ENCODE measurements at places on chromosomes 1 and 21. TPM values are rescaled to one million over a fixed set of nuclear protein-coding genes. Genes with fewer than 3 reads are reported as not detected.
A peak's percentile ranks its signal among the peaks of the same experiment; 100 is the strongest.

Gene SPRR1B
- 0.66 TPM for total RNA-seq

Gene GFI1
- total RNA-seq, result 8.1 TPM

Gene NUP210L
- 0.10 TPM for total RNA-seq

Gene VANGL1
- 23.5 TPM for total RNA-seq

Gene ZNF697
- 5.9 TPM for total RNA-seq

Gene OR2L3
- not detected for total RNA-seq

Gene KCNJ9
- total RNA-seq, result 0.05 TPM

Gene KRTAP12-2
- not detected for total RNA-seq

Gene CSRP1
- 51.7 TPM for total RNA-seq

Gene ARMH1
- 3.2 TPM for total RNA-seq

Gene SLC19A2
- total RNA-seq, result 10.1 TPM

Gene OR2M4
- total RNA-seq, result not detected

- no peak overlapping the region for H3K27ac ChIP-seq
- no peaks in the 10 kb centered on the region for H3K36me3 ChIP-seq
- peaks cover 20% of the 10 kb centered on the region for H3K4me1 ChIP-seq
- H3K4me3 ChIP-seq, result no peak overlapping the region
These were observed 39.9 kb downstream of the PEX14 start for GRCh38 chr1:10514490-10515235.

DNA sequence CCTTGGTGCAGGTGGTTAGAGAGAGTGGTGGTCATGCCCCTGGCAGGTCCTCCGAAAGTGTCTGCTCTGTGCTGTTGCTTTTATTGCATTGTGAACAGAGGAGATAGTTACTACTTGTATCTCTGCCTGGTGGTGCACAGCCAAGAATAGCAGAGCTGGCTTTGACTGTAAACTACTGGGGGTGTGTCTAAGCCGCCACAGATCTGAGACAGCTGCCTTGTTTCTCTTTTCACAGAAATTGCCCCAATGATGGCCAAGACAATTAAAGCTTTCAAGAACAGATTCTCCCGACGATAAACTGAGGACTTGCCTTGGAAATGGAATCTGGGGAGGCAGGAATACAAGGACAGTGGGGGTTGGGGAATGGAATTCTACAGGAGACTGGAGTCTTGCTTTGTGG is 16.0 kb downstream of the ELOA start:
- H3K4me1 ChIP-seq, result no peaks in the 10 kb centered on the region
- H3K27me3 ChIP-seq, result no peaks in the 10 kb centered on the region
- H3K36me3 ChIP-seq, result peaks cover 69% of the 10 kb centered on the region
- no peak overlapping the region for H3K27ac ChIP-seq

DNA sequence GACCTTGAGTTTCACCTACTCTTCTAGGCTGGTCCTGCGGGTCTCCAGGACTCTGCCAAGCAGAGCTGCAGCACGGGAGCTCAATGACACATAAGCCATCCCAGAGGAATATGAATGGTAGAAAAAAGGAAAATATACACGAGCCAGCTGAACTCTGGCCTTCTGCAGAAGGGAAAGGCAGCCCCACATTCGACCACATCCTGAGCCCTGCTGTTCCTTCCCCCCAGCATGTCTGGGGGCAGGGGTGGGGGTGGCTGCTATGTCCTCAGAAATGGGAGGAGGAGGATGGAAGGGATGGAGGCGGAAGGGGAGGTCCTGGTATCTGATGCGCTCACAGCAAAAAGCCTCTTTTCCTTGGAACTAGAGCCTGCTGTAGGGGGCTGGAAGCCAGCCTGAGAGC is 12.1 kb upstream of the KDF1 start:
- peaks cover 38% of the 10 kb centered on the region for H3K4me1 ChIP-seq
- no peak for DNase-seq
- H3K27ac ChIP-seq, result no peak overlapping the region
- H3K27me3 ChIP-seq, result no peaks in the 10 kb centered on the region

DNA sequence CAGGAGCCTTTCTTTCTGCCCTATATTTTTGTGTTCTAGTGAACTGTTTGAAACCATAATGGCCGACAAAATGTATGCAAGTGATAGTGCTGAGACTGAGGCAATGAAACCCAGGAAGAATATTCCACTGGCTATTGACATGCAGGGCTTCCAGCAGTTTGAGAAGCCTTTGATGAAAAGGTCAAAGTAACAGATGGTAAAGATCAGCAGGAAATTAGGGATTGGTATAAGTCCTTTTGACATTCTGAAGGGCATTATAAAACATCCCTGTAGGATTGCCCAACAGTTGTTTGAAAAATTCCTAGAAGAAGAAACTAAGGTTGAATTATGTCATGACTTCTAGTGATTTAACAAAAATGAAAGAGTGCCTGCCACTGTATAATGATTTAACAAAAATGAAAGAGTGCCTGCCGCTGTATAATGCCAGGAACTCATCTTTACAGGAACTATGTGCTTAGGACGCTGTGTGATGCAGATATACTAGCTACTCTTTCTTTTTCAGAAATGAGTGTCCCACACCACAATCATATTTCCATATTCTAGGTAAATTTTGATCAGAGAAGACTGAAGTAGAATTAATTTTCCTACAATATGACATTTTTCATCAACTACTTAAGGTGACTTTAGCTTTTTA is 283.9 kb upstream of the ST6GALNAC5 start:
- H3K36me3 ChIP-seq, result no peaks in the 10 kb centered on the region
- no peaks in the 10 kb centered on the region for H3K4me1 ChIP-seq
- no peaks in the 10 kb centered on the region for H3K27me3 ChIP-seq
- H3K27ac ChIP-seq, result no peak overlapping the region
- no peak overlapping the region for H3K4me3 ChIP-seq

- DNase-seq, result no peak
- 0 out of 2 replicates have a peak, but pooled peaks cover 4% of the 10 kb centered on the region for H3K27me3 ChIP-seq
- H3K4me1 ChIP-seq, result no peaks in the 10 kb centered on the region
- H3K4me3 ChIP-seq, result no peak overlapping the region
- no peak overlapping the region for H3K27ac ChIP-seq
These were observed 22.4 kb downstream of the PROX1 start for GRCh38 chr1:214010197-214010573.

- no peaks in the 10 kb centered on the region for H3K36me3 ChIP-seq
- peaks cover 18% of the 10 kb centered on the region for H3K4me1 ChIP-seq
- DNase-seq, result peak; percentile 26
These were observed 84.6 kb downstream of the SYT2 start for GRCh38 chr1:202625416-202626360.

DNA sequence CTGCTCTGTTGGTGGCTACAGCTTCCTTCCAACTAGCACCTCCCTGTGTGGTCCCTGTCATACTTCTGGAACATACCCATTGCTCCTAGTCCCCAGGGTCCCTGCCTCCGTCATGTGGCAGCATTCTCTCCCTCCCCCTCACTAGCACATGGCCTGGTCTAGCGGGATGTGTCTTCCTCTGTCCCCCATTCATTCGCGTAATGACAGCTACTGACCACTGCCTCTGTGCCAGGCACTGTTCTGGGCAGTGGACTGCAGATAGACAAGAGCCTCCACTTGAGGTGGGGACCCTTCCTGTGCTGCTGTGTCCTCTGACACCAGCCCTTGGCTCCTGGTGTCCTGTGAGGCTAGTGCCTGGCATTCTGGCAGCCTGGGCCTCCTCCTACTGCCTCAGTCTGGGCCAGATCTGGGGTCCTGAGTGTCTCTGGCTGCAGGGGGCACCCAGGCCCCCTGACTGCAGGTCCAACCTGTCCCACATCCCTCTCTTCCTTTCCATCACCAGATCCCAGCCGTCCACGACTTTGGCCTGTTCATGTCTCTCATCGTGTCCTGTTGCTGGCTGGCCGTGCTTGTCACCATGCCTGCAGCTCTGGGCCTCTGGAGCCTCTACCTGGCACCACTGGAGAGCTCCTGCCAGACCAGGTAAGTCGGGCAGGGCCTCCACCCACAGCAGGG is 38.1 kb downstream of the DISP3 start:
- no peak overlapping the region for H3K27ac ChIP-seq
- H3K36me3 ChIP-seq, result no peaks in the 10 kb centered on the region
- H3K4me3 ChIP-seq, result no peak overlapping the region
- no peak for DNase-seq

DNA sequence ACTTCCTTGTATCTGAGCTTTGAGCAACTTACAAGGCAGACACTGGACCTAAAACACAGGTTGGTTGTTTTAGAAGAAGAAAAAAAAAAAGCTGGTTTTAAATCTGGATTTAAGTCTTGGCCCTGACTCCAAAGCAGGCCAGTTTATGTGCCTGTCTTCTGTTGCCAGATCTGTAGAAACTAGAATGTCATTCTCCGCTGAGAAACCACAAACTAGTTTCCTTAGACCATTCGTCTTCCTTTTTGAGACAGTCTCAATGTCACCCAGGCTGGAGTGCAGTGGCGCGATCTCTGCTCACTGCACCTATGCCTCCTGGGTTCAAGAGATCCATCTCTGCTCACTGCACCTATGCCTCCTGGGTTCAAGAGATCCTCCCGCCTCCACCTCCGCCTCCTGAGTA is 33.9 kb downstream of the APP start:
- H3K27me3 ChIP-seq, result no peaks in the 10 kb centered on the region
- H3K4me3 ChIP-seq, result no peak overlapping the region
- no peak for DNase-seq
- no peak overlapping the region for H3K27ac ChIP-seq
- H3K4me1 ChIP-seq, result peaks cover 32% of the 10 kb centered on the region
- no peaks in the 10 kb centered on the region for H3K36me3 ChIP-seq

DNA sequence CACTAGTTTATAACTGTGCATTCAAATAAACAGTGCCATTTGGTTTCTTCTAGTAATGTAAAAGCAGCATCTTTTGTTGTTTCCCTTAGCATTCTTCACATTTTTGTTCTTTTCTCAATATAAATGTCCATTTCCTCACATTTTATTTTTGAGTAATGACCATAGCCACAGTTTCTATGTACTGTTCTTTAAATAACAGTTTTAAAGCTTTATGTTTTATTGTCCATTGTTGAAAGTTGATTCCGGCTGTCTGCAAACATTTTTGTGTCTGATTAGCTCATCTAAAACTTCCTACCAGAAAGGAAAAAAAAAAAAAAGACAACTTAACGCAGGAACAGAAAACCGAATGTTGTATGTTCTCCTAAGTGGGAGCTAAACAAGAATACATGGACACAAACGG is 139.7 kb downstream of the MAGI3 start:
- DNase-seq, result no peak
- no peak overlapping the region for H3K4me3 ChIP-seq
- H3K4me1 ChIP-seq, result peaks cover 12% of the 10 kb centered on the region
- no peaks in the 10 kb centered on the region for H3K27me3 ChIP-seq

GRCh38 chr1:15960808-15961207 is 15.1 kb downstream of the ZBTB17 start:
- no peak overlapping the region for H3K27ac ChIP-seq
- H3K27me3 ChIP-seq, result no peaks in the 10 kb centered on the region
- H3K36me3 ChIP-seq, result no peaks in the 10 kb centered on the region
- H3K4me3 ChIP-seq, result no peak overlapping the region
- DNase-seq, result no peak

GRCh38 chr21:16573578-16573977 is 843.8 kb downstream of the USP25 start:
- no peaks in the 10 kb centered on the region for H3K36me3 ChIP-seq
- no peaks in the 10 kb centered on the region for H3K27me3 ChIP-seq
- no peak overlapping the region for H3K4me3 ChIP-seq
- H3K4me1 ChIP-seq, result no peaks in the 10 kb centered on the region

GRCh38 chr1:169933984-169934725 is 40.5 kb upstream of the SCYL3 start:
- no peak for DNase-seq
- H3K4me1 ChIP-seq, result peaks cover 6% of the 10 kb centered on the region
- no peak overlapping the region for H3K27ac ChIP-seq
- H3K27me3 ChIP-seq, result no peaks in the 10 kb centered on the region

DNA sequence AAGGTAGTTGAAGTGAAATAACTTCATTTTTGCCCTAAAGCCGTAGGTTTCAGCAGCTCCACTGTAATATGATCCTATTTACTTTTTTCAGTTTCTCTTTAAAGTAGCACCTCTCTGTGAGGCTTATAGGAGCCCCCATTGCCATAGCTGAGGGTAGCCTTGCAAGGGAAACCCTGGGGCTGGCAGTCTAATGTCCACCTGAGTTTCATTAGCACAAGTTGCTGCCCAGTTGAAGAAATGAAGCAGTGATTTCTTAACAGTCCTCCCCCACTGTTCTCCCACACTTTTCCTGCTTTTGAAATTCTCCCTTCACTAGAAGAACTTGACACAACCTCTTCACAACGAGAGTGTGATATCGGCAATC is 1.5 kb downstream of the HMCN1 start:
- peaks cover 21% of the 10 kb centered on the region for H3K4me1 ChIP-seq
- no peak overlapping the region for H3K27ac ChIP-seq
- DNase-seq, result no peak
- H3K27me3 ChIP-seq, result no peaks in the 10 kb centered on the region

DNA sequence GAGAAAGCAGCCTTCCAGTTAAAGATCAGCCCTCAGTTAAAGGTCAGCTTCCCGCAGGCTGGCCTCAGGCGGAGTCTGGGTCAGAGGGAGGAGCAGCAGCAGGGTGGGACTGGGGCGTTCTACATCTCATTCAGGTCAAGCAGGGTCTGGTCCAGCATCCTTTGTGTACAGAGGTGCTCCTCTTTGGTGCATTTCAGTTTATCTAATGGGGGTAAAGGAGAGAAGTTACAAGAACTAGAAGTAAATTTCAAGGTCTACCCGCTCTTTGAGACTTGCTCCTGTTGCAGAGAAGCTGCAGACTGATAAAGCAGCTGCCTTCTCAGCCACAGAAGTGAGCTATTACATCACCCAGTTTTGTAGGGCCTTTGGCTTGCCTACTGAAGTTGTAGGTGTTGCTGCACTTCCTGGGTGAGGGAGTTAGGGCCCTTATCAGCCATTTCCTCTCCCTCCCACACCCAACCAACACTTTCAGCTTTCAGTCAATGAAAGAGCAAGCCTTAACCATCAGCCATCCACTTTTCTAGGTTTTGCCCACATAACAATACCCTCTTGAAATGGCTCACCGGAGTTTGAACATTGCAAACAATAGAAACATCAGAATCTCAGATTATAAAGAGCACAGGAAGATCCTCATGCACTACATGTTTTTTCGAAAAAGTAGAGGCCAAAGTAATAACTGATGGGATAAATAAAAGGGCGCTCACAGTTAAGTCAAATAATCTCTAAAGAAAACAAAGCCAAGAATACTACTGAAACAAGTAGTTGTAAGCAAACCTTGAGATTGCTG is 2.8 kb upstream of the NUP210L start:
- no peak for DNase-seq
- peaks cover 31% of the 10 kb centered on the region for H3K36me3 ChIP-seq
- no peaks in the 10 kb centered on the region for H3K4me1 ChIP-seq
- no peak overlapping the region for H3K4me3 ChIP-seq
